ENCODE measurements at places on chromosomes 11 and 22. TPM values are rescaled to one million over a fixed set of nuclear protein-coding genes. Genes with fewer than 3 reads are reported as not detected.
A peak's percentile ranks its signal among the peaks of the same experiment; 100 is the strongest.

DNA sequence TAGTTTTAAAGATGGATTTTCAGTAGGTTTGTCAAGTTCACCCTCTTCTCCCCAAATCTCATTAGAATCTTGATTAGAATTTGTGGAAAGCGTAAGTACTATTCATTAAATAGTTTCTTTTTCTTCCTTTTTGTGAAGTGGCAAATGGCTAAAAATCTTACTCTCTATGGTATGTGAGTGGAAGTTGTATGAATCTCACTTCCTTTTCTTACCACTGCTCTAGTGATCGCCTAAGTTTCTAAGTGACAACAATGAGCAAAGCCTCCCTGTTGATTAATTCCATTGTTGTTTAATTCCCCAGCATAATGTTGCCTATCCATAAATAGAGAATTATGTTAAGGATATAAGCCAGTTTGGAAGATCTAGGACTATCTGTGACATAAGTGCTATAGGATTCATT lies 82.7 kb downstream of the PGR start:
- no peaks in the 10 kb centered on the region for H3K27me3 ChIP-seq
- no peaks in the 10 kb centered on the region for H3K36me3 ChIP-seq
- H3K4me3 ChIP-seq, result no peak overlapping the region
- H3K4me1 ChIP-seq, result no peaks in the 10 kb centered on the region
- no peak for DNase-seq

DNA sequence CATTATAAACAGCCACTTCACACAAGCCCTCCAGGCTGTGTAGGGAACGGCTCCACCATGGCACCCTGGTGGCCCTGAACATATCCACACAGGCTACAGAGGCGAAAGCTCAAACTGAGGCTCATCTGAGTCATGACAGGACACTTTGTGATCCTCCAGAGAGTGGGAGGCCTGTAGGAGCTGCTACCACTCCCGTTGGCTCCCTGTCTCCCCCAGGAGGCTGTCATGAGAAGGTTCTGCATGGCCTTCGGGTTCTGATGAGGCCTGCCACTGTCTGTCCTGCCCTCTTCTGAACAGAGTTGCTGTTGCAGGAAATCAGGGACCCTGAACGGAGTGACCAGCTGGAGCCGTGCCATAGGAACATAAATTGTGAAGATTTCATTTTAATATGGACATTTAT lies 23.8 kb upstream of the ALDH3B2 start:
- H3K27me3 ChIP-seq, result peaks cover 19% of the 10 kb centered on the region
- no peak for DNase-seq
- no peak overlapping the region for H3K27ac ChIP-seq

DNA sequence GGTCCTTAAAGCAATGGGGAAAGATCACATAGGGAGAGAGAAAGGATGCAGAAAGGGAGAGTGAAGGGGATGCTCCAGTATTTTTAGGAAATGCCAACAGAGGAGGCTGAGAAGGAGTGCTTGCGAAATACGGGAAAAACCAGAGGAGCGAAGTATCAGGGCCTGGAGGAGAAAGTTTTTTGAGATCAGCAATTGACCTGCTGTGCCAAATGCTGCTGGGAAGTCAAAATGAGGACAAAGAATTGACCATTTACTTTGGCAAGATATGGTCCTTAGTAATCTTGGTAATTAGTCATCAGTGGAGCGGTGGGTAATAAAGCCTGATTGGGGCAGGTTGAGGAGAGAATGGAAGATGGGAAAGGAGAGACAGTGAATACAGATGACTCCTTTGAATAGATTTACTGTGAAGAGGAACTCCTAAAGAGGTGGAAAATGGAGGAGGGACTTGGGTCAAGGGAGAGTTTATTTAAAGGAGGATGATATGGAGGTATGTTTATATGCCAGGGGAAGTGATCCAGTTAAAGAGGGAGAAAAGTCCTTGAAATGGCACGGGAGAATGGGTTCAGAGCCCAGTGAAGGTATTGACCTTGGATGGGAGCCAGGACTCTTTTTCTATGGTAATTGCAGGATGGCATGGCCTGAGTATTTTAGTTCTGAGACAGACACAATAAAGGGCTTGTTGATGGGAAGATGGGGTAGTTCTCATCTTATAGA lies 111.5 kb downstream of the PKNOX2 start:
- no peak overlapping the region for H3K27ac ChIP-seq
- no peaks in the 10 kb centered on the region for H3K27me3 ChIP-seq
- no peak overlapping the region for H3K4me3 ChIP-seq
- DNase-seq, result no peak
- no peaks in the 10 kb centered on the region for H3K4me1 ChIP-seq

DNA sequence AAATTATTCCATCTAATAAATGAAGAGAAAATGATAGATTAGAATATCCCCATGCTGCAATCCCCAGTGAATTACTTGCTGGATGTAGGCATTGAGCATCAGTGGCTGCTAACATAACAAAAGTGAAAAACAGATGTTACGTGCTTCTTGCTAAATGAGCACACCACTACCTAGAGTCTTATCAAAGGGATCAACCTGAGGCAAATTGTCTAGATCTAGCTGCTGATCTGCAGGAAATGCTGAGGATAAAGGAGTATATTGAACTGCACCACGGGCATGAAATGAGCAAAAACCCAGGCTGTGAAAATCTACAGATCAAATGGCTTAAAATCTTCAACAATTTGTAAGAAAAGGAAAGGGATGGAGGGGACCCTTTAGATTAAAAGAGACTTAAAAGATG lies 45.3 kb upstream of the SCUBE2 start:
- peaks cover 34% of the 10 kb centered on the region for H3K36me3 ChIP-seq
- H3K4me3 ChIP-seq, result no peak overlapping the region
- H3K27ac ChIP-seq, result no peak overlapping the region
- H3K27me3 ChIP-seq, result no peaks in the 10 kb centered on the region

DNA sequence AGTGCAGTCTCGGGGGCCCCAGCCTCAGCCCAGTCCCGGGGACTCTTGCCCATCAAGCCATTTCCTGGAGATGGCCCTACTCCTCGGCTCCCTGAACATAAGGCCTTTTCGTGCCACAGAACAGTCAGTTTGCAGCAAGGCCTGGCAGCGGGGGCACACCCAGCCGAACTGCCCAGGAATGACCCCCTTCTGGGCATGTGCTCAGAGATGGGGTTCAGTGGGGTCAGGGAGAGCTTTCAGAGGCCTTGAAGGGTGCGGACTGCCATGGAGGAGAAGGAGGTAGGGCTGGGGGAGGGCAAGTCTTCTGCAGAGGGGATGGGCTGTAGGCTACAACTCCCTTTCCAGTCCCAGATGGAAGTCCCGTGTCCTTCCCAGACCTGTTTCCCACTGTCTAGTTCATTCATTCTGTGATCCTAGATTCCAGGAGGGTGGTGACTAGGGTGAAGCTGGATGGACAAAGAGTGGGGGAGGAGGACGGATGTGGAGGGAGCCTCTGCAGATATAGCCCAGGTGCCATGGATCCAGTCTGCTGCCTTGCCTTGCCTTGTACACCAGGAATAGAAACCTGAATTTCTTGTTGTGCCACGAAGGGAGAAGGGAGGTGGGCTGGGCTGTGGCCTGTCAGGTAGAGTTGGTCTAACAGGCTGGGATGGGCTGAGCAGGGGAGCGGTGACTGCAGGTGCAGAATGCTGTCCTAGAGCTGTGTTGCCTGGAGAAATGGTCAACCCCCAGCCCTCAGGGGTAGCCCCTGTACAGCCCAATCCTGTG lies 14.2 kb upstream of the OMP start:
- no peaks in the 10 kb centered on the region for H3K36me3 ChIP-seq
- H3K4me1 ChIP-seq, result no peaks in the 10 kb centered on the region
- no peak for DNase-seq
- H3K27ac ChIP-seq, result no peak overlapping the region
- no peaks in the 10 kb centered on the region for H3K27me3 ChIP-seq

GRCh38 chr11:14114269-14114668 lies 151.7 kb downstream of the SPON1 start:
- no peak overlapping the region for H3K27ac ChIP-seq
- H3K4me1 ChIP-seq, result no peaks in the 10 kb centered on the region
- no peaks in the 10 kb centered on the region for H3K27me3 ChIP-seq
- H3K4me3 ChIP-seq, result no peak overlapping the region
- DNase-seq, result no peak

- no peaks in the 10 kb centered on the region for H3K36me3 ChIP-seq
- peak; percentile 3 for DNase-seq
- H3K27me3 ChIP-seq, result no peaks in the 10 kb centered on the region
Measured at GRCh38 chr11:30983776-30984441, 385.6 kb downstream of the DCDC1 start.

IGSF9B gene
- polyA plus RNA-seq, result 0.96 TPM

DNA sequence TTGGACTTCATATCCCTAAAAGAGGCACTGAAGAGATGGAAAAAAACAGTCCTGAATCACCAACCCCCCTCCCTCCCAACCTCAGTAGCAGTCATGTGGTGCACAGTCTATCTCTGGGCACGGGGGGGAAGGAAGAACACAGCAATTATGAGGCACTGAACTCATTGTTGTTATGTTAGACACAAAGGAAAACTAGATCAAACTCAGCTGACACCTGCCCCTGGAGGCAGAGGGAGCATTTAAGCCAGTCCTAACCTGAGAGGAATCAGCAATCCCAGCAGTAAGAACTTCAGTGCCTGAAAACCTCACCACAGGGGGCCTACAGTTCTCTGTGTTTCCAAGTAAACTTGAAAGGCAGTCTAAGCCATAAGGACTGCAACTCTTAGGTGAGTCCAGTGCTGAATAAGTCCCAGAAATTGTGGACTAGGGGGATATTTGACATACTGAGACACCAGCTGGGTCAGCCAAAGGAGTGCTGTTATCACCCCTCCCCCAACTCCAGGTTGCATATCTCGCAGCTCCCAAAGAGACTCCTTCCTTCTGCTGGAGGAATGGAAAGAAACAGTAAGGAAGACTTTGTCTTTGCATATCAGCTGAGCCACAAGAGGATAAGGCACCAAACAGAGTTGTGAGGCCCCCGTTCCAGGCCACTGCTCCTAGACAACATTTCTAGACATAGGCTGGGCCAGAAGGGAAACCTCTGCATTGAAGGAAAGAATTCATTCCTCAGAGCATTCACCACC lies 72.5 kb downstream of the GLYATL1 start:
- no peaks in the 10 kb centered on the region for H3K4me1 ChIP-seq
- H3K4me3 ChIP-seq, result no peak overlapping the region

DNA sequence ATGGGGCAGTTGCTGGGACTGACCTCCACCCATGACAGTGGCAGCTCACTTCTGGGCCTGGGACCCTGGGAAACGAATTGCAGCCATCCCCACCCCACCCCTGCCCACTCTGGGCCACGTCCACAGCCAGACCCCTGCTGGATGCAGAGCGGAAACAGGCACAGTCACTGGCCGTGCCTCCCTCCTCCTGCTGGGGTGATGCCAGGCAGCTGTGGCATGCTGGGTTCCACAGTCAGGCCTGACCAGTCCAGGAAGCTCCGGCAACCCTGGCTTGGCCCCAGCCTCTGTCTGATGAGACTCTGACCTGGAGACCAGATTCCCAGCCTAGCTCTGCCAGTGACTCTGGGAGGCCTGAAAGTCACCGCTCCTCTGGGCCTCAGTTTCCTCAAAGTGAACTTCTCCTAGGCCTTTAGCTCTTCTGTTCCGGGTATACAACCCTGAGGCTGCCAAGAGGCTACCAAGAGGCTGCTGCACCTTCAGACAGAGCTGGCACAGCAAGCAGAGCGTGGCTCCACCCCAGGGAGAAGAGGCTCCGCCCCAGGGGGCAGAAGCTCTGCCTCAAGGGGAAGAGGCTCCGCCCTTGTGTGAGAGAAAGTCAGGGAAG lies 8.9 kb downstream of the SULT4A1 start:
- H3K4me1 ChIP-seq, result peaks cover 14% of the 10 kb centered on the region
- no peaks in the 10 kb centered on the region for H3K36me3 ChIP-seq
- H3K27me3 ChIP-seq, result no peaks in the 10 kb centered on the region
- H3K27ac ChIP-seq, result no peak overlapping the region
- H3K4me3 ChIP-seq, result no peak overlapping the region
- DNase-seq, result no peak

SCGB1C1 gene
- not detected for polyA plus RNA-seq

PRMT3 gene
- polyA plus RNA-seq, result 10.8 TPM

GRCh38 chr11:95296621-95297025 lies 65.6 kb upstream of the SESN3 start:
- no peaks in the 10 kb centered on the region for H3K36me3 ChIP-seq
- H3K4me1 ChIP-seq, result peaks cover 24% of the 10 kb centered on the region
- no peak overlapping the region for H3K4me3 ChIP-seq
- DNase-seq, result no peak

DNA sequence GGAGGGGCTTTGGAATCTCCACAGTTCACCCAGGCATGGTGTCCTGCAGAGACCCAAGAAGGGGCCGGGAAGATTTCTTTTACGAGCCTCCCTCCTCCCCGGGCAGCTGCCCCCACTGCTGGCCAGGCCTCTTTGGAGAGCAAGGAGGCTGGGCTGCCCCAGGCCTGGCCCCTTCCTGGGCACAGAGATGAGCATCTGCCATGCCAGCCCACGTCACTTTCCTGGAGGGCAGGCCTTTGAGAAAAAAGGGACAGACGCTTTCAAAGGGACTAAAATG lies 60.5 kb upstream of the FGF3 start:
- no peak overlapping the region for H3K4me3 ChIP-seq
- H3K27me3 ChIP-seq, result no peaks in the 10 kb centered on the region
- DNase-seq, result peak; percentile 23
- H3K27ac ChIP-seq, result no peak overlapping the region
- H3K36me3 ChIP-seq, result no peaks in the 10 kb centered on the region
- peaks cover 9% of the 10 kb centered on the region for H3K4me1 ChIP-seq

OSBP gene
- polyA plus RNA-seq, result 12.1 TPM

DNA sequence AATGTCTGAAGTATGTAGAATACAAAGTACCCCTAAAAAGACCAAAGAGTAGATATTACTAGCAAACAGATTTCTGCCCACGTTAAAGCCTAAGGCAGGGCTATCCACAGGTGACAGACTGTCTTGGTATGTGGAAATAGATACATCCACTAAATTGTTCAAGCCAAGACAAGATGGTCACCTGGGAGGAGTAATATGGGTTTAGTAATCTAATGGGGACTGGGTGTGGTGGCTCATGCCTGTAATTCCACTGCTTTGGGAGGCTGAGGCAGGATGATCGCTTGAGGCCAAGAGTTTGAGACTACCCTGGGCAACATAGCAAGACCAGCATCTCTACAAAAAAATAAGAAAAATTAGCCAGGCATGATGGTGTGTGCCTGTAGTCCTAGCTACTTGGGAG lies 7.5 kb downstream of the SGSM3 start:
- no peaks in the 10 kb centered on the region for H3K4me1 ChIP-seq
- no peaks in the 10 kb centered on the region for H3K36me3 ChIP-seq
- no peak overlapping the region for H3K27ac ChIP-seq
- no peak overlapping the region for H3K4me3 ChIP-seq

AIFM3 gene
- polyA plus RNA-seq, result 1.3 TPM

PGAP2 gene
- 44.1 TPM for polyA plus RNA-seq

SAA4 gene
- polyA plus RNA-seq, result not detected

GRCh38 chr22:45067731-45068130 lies 57.9 kb upstream of the PHF21B start:
- DNase-seq, result no peak
- H3K4me1 ChIP-seq, result no peaks in the 10 kb centered on the region
- no peaks in the 10 kb centered on the region for H3K27me3 ChIP-seq
- H3K36me3 ChIP-seq, result no peaks in the 10 kb centered on the region
- H3K27ac ChIP-seq, result no peak overlapping the region
